ENCODE measurements at places on chromosomes 16 and 17.

GRCh38 chr16:56862776-56863175, 2.2 kb upstream of the SLC12A3 start:
- DNase-seq: no peak

- no peak for DNase-seq
Measured at GRCh38 chr17:1446201-1446600, 9.8 kb downstream of the CRK start.

GRCh38 chr16:88859381-88860091, 2.6 kb downstream of the TRAPPC2L start:
- DNase-seq: no peak

DNA sequence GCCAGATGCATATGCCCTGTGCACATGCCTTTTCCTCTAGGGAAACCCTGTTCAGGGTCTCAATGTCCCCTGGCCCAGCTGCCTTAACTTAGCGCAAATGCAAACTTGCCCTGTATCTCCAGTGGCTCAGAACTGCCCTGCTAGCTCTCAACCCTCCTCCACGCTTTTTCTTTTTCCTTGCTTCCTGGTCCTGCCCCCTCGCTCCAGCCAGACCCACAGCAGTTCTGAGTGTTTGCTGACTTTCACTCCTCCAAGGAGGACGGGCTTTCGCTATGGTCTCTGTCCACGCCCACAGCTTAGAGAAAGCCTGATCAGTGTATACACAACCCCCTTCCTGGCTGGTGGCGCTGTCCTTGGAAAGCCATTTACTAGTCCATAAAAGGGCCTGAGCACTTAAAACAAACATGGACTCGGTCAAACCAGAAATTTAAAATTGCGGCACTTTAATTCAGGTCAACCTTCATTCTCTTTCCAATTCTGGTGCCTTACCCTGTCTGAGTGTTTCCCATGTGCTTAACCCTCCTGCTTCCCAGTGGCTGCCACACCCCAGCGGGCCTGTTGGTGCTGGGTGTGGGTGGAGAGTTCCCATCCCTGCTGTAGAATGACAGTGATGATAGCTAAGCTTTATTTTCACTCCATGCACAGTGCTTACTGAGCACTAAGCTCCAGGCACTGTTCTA, 15.6 kb upstream of the TMEM98 start:
- peak; percentile 72 for DNase-seq

- no peak for DNase-seq
Measured at GRCh38 chr17:3690094-3690715, 5.8 kb downstream of the P2RX5 start.

DNA sequence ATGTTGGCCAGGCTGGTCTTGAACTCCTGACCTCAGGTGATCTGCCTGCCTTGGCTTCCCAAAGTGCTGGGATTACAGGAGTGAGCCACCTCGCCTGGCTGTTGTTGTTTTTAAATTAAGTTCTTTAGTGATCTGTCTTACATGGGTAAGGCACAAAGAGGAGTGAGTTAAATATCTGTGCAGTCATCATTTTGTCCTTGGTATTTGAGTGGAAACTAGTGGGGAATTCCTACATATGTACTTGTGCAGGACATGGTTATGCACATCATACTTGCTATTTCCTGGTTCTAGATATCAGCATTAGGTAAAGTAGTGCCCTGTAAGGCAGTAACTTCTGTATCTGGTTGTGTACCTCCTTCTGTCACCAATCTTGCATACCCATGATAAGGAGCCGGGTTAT, 3.7 kb downstream of the KPNB1 start:
- no peak for DNase-seq

DNA sequence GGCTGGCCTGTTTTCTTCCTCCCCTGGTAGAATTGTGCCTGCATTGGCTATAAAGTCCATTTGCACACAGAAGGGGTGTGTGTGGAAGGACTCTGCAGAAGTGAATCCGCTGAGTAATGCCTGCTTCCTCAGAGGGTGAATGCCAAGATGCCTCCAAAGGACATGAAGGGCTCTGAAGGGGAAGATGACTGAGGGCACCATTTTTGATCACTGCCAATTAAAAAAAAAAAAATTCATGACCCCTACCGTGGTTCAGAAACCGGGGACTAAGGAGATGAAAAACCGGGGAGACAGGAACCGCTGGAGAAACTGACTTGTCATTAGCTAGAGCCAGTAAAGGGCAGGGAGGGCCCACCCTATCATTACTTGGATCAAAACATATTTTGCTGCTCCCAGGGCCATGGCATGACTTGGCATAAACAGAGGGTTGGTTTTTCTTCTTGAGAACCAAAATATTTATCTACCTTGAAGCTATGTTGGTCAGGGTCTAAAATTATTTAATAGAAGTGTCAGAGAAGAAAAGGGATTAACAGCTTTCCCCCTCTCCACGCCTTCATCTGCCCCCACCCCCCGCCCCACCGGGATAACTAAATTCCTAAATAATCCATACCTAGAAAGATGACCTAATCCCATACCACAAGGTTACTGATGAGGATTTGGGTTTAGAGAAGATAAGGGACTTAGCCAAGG, 3.6 kb upstream of the USP7 start:
- DNase-seq: no peak
